H1 (cell line): ENCODE measurements at places on chromosomes 2 and 18.
A peak's percentile ranks its signal among the peaks of the same experiment; 100 is the strongest.

DNA sequence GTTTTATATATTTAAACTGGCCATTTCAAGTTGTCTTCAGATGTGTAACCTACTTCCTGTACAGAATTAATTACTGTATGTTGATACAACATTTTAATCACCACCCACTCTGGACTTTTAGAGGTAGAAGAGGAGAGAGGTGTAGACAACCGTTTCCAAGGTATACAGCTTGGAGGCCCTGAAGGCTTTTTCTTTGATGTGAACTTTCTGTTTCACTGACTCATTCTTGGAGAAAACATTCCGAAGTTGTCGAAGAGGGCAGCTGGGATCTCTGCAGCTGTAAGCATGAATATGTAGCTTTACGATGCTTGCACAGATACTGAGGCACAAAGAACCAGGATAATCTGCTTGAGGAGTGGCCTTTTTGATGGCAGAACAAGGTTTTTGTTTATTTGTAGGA is 137.0 kb downstream of the NCKAP5 start:
- DNase-seq, result no peak

- no peak for DNase-seq
Observed at GRCh38 chr2:51065276-51065675, 33.3 kb upstream of the NRXN1 start.

DNA sequence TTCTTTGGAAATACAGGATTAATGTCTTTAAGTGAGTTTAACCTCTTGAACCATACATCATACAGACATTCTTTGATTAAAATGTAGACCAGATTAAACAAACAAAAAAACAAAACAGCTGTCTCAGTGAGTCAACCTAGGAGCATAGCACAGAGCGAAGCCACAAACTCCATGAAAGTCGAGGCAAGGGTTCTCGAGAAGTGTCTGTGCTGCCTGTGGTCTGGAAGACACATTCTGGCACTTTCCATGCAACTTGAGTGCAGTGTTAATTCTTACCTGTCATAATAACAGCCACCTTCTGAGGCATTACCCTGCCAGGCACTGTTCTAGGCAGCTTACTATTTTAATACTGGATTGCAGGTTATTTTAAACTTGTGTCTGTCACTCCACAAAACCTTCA is 435.5 kb upstream of the MMADHC start:
- no peak for DNase-seq

DNA sequence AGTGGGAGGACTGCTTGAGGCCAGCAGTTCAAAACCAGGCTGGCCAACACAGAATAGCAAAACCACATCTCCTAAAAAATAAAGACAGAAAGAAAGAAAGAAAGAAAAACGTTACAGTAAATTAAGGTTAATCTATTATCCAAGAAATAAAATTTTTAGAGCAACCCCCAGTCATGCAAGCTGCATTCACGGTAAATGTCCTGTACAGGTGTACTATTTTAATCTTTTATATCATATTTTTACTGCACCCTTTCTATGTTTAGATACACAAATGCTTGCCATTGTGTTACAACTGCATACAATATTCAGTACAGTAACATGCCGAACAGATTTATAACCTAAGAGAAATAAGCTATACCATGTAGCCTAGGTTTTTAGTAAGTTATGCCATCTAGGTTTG is 6.0 kb downstream of the PDIA6 start:
- no peak for DNase-seq

DNA sequence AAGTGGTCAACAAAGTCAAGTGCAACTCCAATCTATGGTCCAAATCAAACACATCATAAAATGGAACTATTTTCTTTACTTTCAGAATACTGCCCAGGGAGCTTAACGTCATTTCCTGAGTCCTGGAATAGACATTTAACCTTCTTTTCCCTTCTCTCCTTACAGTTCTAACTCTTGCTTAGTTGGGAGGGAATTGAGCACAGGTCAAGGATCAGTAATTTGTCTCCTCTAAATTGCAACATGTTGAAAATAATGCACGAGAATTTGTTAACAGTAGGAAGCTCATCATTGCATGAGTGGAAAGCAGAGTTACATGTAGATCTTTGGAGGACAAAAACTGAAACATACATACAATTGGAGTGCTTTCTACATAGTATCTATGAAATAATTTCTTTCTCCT is 87.7 kb downstream of the MEP1B start:
- no peak for DNase-seq

- DNase-seq, result no peak
Observed at GRCh38 chr2:133660510-133660909, 92.2 kb upstream of the NCKAP5 start.

GRCh38 chr2:71583876-71584275 is 130.5 kb downstream of the DYSF start:
- no peak for DNase-seq

- DNase-seq, result no peak
Observed at GRCh38 chr18:39318008-39318407, 1752.4 kb upstream of the CELF4 start.

DNA sequence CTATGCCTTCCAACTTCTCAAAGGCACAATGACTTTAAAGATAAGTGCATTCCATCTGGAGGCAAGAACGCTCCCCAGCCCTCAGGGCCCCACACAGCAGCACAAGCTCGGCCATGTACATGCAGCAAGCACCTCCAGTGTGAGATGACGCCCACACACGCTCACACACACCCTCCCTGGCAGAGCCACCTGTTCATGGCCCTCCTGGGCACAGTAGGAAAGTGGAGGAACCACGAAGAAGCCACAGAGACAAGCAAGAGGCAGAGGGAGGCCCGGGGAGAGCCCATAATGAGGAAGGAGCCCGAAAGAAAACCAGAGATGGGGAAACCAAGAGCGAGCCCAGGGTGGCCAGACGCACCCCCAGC is 21.7 kb downstream of the BIN1 start:
- DNase-seq, result no peak

GRCh38 chr18:58661423-58661822 is 9.8 kb upstream of the MALT1 start:
- DNase-seq, result peak; percentile 37

DNA sequence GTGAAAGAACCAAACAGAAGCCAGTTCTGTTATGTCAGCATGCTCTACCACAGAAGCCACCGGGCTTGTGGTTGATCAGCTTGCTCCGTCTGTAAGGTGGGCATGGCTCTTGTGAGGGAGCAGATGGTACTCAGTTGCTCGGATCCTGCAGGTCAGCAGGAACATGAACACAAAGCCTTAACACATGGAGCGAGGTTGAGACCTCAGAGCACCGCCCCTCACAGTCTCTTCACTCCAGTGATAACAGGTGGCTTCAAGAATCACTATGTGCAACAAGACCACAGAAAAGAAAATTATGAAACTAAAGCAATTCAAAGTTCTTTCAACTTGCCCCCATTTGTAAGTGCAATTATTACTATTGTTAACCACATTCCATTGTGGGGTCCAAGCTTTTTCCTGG is 72.1 kb downstream of the OSBPL6 start:
- no peak for DNase-seq

- no peak for DNase-seq
Observed at GRCh38 chr2:96927405-96928171, 57.7 kb upstream of the SEMA4C start.

DNA sequence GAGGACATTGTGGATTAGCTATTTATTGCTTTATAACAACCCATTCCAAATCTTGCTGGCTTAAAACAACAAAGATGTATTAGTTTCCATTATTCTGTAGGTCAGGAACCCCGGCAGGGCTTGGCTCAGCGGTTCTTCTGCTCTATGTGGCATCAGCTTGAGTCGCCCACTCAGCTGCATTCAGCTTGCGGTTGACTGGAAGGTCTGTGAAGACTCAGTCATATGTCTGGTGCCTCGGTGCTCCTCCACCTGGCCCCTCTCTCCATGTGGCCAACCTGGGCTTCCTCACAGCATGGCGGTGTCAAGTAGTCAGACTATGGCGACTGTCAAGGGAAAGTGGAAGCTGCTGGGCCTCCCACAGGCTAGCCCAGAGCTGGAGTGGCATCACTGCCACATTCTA is 48.6 kb downstream of the EMILIN2 start:
- DNase-seq, result no peak

DNA sequence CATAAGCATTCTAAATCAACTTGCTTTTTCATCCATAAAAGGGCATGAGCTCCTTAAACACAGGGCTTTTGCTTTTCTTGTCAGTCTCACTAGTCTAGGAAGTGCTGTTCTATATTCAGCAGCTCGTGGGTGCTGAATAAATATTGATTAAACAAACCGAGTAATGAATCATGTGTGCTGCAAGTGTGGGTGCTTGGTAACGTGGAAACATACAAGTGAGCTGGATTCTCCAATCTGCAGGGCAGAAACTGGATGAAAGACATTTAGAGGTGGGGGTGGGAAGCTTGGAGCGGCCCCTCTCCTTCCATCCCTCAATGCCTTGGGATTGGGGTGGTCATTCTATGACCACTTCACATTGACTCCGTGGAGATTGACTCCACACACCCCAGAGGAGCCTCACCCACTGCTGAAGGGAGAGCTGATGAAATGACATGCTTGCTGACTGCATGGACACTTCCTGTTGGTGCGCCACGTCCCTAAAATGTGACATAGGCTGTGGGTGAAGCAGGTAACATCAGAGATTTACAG is 114.6 kb downstream of the DOCK10 start:
- no peak for DNase-seq

DNA sequence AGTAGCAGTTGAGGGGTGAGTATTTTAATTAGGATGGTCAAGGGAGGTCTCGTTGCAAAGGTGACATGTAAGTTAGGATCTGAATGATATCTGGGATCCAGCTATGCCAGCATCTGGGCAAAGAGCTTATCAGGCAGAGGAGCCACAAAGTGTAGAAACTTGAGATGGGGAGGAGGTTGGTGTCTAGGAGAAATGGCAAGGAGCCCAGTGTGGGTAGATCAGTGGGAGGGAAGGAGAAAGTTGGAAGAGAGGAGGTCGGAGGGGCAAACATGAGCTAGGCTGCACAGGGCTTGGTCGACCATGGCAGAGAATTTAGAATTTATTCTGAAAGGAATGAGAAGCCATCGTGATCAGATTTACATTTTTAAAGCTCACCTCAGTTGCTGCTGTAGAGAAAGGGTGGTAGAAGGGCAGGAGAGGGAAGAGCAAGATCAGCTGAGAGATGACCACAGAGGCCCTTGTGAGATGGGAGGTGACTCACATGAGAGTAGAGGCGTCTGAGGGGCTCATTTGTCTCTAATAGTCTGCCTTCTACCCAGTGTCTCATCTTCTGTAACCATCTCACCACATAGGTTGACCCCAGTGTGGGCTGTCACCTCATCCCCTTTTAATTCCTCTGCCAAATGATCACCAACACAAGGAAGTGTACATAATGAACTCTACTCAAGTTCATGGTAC is 170.0 kb downstream of the ETAA1 start:
- no peak for DNase-seq

GRCh38 chr2:239321596-239322415 is 79.0 kb downstream of the HDAC4 start:
- no peak for DNase-seq

- no peak for DNase-seq
Observed at GRCh38 chr2:149132901-149133300, 94.4 kb downstream of the LYPD6B start.

DNA sequence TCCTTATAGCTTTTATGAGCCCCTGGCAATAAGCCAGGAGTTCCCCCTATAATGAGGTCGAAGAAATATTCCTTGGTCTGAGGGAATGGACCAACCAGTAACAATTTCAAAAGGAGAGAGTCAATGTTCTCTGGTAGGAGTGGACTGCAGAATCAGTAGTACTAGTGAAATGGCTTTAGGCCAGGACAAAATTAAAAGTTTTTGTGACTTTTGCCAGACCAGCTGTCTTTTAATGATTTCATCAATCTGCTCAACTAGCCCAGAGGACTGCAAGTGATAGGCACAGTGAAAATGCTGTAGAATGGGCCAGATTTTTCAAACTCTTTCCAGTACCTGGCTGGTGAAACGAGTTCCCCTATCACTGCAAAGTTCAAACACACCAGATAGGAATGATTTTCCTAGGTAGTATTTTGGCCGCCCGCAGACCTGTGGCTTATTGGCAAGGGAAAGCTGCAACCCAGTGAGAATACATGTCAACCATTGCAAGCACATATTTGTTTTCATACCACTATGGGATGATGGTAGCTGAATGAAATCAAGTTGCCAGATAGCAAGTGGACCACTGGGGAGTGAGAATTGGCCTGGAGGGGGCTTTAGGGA is 45.5 kb downstream of the CERS6 start:
- DNase-seq, result no peak

DNA sequence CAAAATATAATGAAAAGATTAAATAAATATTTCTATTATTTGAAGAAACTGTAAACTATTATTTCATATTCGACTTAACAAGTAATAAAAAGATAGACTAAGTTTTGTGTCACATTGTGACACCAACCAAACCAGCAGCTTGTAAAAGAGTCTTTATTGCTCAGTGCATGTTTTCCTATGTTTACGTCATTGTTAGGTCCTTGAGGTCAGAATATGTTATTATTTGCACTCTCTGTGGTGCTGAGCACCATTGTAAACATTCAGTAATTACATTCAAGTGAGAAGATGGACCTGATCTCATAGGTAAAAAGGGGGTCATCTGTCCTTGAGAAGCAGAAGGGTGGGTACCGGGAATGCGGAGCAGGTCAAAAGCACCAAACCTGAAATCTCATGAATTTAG is 1999.1 kb upstream of the CELF4 start:
- DNase-seq, result no peak

DNA sequence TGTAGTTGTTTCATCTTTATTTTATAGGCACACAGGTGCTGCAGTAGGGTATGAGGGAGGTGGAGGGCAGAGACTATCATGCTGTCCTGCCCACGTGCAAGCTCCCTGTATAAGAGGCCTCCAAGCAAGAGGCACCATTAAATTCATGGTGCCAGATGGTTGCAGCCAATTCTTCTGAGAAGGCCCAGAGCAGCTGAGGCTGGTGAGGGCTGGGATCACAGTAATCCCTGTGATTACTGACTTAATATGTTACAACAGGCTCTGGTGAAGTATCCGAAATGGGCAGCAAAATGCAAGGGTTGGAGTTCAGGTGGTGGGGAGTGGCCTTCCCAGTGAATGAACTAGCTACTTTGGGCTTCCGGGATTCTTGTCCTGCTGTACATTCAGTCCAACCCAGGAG is 191.9 kb upstream of the SMAD2 start:
- no peak for DNase-seq

GRCh38 chr2:39325966-39326365 is 82.2 kb upstream of the CDKL4 start:
- no peak for DNase-seq

- DNase-seq, result no peak
Observed at GRCh38 chr2:97693476-97693875, 19.9 kb upstream of the ZAP70 start.

GRCh38 chr2:33205693-33206434 is 259.1 kb downstream of the LTBP1 start:
- no peak for DNase-seq

DNA sequence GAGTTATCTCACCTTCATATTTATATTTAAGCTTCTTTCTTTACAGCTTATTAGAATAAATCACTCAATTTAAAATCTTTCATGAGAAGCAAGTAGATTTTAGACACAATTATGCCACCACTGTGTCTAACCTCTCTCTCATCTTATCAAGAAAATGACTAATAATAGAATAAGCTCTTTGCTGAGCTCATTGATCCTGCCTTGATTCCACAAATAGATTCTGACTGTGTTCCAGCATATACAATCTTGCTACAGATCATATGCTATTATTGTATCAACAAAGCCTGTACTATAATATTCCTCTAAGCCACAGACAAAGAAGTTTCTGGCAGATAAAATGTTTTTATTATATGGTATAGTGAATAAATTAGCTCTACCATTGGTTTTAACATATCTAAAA is 168.7 kb upstream of the GULP1 start:
- no peak for DNase-seq
